ENCODE measurements at places on chromosomes 13 and 19.
A peak's percentile ranks its signal among the peaks of the same experiment; 100 is the strongest.

GRCh38 chr13:24203811-24204210, 43.3 kb downstream of the SPATA13 start:
- DNase-seq, result no peak

- DNase-seq, result no peak
Observed at GRCh38 chr13:106302011-106302410, 233.5 kb downstream of the EFNB2 start.

- no peak for DNase-seq
Observed at GRCh38 chr13:109719962-109720646, 66.3 kb downstream of the IRS2 start.

DNA sequence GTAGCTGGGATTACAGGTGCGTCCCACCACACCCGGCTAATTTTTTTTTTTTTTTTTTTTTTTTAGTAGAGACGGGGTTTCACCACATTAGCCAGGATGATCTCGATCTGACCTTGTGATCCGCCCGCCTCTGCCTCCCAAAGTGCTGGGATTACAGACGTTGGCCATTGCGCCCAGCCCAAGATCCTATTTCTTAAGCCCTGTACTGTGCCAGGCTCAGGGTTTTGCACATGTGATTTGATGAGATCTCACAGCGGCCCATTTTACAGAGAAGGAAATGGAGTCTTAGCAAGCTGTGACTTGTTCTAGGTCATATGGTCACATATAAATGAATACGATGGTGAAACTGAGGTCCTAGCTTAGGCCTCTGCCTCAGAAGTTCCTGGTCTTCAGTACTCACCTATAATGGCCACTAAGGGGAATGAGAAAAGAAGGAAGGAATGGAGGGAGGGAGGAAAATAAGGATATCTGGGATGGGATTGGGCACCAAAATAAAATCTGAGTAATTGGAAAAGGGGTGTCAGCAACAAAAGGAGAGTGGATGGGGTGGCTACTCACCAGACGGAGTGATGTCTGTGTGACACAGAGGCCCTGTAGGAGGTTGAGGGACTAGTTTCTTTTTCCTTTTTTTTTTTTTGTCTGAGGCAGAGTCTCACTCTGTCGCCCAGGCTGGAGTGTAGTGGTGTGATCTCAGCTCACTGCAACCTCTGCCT, 1.3 kb downstream of the OSCAR start:
- no peak for DNase-seq

DNA sequence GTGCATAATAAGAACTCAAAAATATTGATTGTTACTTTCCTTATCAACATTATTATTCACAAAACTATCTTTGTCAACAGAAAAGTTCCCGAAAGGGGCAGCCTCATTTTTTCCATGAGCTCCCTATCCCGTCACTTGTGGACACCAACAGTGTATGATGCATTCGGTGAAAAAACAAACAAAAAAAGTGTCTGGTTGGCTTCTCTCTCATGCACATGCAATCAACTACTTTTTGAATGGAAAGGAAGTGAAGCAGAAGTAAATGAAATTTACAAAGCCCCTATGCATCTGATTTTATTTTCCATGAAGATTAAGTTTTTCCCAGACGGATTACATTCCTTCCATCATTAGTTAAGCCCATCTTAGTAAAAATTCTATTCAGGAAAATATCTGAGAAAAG, 526.9 kb downstream of the RFC3 start:
- no peak for DNase-seq

DNA sequence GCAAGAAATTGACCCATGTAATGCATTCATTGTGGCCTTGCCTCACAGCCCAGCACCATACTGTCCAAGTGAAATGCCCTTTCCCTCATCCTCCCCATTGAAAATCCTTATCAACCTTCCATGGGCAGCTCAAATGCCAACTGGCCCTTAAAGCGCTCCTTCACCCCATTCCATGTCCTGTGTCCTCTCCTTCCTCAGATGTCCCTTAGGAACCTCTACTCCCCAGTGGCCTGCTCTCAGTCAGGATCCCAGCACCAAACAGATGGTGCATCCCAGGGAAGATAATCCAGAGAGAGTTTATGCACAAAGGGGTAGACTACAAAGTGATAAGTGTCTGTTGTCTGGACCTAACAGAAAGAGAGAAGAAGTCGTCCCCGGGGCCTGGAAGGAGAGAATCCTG, 407.4 kb upstream of the ZNF507 start:
- no peak for DNase-seq

DNA sequence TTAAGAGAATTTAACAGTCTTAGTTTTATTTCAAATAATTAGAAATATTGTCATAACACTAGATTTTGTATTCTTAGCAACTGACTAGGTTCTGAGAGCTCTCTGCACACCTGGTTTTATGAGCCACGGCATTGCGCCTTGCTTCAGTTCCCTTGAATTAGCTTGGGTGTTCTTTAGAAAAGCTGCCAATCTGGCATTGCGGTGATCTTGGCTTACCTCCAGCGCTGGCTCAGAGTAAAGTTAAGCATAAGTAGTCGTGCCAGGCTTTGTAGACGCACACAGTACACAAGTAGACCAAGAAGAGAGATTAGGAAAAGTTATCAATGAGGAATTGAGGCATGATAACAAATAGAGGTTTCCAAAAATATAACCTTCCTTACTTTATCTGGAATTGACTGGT, 45.7 kb downstream of the TPP2 start:
- no peak for DNase-seq

DNA sequence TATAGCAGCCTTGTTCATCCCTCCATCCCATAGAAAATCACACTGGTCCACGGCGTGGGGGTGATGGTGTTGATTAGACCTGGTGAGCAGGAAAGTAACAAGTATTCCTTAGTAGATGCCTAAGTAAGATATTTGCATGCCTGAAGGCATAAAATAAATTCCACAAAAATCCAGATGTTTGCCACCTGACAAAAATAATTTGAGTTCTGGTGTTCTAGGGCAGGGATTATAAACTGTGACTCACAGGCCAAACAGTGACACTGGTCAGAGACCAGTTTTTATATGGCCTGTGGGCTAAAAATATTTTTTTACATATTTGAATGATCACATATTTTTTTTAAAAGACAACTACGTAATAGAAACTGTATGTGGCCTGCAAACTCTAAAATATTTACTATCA, 310.7 kb downstream of the RFC3 start:
- DNase-seq, result no peak

GRCh38 chr13:77406644-77407440, 79.9 kb upstream of the MYCBP2 start:
- DNase-seq, result no peak

DNA sequence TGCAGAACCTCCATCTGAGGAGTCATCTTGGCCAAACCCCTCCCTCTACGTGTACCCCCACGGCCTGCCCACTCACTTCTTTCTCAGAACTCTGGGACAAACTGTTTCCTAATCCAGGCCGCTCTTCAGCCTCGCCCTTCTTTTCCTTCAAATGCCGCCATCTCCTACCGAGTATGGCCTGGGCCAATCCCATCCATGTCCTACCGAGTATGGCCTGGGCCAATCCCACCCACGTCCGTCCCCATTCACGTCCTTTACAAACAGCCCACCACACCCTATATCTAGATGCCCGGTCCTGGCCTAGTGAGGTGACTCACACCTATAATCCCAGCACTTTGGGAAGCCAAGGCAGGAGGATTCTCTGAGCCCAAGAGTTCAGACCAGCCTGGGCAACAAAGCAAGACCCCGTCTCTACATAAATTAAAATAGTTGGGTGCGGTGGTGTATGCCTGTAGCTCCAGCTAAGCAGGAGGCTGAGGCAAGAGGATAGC, 1.1 kb downstream of the TMEM160 start:
- no peak for DNase-seq

GRCh38 chr13:87999788-88000187, 328.6 kb downstream of the SLITRK5 start:
- DNase-seq, result no peak

GRCh38 chr19:16593181-16593580, 21.0 kb upstream of the SLC35E1 start:
- DNase-seq, result no peak

DNA sequence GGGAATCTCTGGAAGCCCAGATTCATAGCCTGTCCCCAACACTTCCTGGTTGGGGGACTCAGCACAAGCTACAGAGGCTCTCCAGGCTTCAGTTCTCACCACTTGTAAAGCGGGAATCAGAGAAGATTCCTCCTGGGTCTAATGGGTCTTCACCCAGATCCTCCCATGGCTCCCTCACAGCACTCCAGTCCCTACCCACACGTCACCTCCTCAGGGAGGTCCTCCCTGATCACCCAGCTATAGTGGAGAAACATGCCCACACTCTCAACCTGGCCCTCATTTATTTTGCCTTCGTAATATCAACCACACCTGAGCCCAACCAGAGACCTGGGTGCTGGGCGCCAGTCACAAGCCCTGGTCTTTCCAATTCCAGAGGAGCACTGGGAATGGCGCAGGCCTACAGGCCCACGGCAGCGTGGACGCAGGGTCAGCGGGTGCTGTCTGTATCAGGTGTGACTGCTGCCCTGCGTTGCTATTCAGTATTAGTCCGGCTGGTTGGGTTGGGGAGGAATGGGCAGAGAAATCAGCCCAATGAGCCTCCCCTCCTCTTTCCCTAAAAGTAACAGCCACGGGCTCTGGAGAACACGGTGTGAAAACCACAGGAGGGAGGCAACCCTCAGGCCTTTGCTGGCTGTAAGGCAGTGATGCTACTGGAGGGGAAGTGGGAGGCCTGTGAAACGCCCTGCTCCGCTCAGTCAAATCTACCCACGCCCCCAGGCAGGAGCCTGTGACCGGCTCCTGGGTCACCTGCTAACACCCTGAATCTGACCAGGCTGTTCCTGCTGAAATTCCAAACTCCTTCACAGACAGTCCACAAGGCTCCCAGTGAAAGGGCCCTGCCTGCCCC, 5.2 kb downstream of the AKT2 start:
- DNase-seq, result peak; percentile 31

Measured in activated T-cell treated with anti-CD3 and anti-CD28 coated beads, Interleukin-2, amount 50 U/mL, for 48 hours (primary cell).